CD4-positive, alpha-beta T cell treated with Interleukin-4 for 4 hours (primary cell): ENCODE measurements at places on chromosomes 2 and 18.

DNA sequence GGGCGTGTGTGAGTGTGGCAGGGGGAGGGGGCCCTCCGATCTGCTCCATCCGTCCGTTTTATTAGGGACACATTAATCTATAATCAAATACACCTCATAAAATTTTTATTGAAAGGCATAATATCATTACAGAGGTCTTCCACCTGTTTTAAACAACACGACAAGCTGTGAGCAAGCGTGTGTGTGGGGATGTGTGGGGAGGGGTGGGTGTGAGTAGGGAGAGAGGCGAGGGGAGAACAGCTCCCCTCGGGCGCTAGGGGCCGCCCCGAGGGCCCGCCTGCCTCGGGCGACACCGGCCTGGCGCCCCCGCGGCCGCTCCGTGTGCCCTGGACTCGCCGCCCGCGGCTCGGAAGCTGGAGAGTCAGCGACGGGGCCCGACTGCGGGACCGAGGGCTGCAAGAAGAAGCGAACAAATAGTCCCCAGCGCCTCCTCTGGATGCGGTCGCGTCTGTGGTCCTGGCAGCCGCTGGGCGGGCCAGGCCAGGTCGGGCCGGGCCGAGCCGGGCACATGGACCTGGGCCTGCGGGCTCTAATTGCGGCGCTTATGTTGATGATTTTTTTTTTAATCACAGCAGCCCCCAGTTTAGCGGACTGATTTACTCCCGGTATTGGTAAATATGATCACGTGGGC is 352 bp upstream of the HOXD9 start:
- no peak for DNase-seq

- no peak for DNase-seq
Measured at GRCh38 chr2:100783987-100784386, 36.0 kb upstream of the NPAS2 start.

DNA sequence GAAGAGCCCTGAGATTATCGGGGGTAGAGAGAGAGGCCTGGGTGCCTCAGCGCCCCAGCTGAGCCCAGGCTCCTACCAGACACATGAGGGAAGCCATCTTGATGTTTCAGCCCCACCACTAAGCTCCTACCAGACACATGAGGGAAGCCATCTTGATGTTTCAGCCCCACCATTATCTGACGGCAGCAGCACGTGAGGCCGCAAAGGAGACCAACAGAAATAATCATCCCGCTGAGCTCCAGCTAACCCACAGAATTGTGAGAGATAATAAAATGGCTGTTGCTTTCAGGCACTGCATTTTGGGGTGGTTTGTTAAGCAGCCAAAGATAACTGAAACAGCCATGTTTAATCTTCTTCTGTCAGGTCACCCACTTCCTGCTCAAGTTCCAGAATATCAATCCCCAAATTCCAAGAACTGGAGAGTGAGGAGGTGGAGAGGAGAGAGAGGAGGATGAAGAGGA is 29.3 kb upstream of the SOS1 start:
- DNase-seq, result no peak

DNA sequence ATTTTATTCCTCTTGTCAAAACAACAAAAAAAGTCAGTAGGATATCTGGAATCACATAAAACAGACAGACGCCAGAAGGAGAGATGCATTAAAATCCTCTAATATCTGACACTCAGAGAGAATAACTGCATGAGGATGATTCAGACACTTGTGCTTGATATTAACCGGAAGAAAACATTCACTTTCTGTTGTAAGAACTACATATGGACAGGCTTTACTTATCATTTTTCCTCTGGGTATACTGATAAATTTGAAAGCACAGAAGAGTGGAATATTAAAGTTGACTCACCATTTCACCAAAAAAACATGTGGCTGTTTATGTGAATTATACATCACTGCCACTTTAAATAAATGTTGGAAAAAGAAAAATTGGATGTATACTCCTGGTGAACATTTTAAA is 589.1 kb upstream of the CDH2 start:
- no peak for DNase-seq

GRCh38 chr2:151206446-151206968 is 55.2 kb downstream of the RBM43 start:
- no peak for DNase-seq

DNA sequence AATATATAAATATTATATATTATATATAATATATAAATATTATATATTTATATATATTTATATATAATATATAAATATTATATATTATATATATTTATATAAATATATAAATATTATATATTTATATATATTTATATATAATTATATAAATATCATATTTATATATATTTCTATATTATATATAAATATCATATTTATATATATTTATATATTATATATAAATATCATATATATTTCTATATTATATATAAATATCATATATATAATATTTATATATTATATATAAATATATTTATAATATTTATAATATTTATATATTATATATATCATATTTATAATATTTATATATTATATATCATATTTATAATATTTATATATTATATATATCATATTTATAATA is 321.4 kb downstream of the CDH2 start:
- DNase-seq, result no peak

- DNase-seq, result no peak
Measured at GRCh38 chr2:109089602-109090300, 39.3 kb upstream of the SH3RF3 start.
